ENCODE measurements at places on chromosomes 11 and 22. TPM values are rescaled to one million over a fixed set of nuclear protein-coding genes. Genes with fewer than 3 reads are reported as not detected.

DNA sequence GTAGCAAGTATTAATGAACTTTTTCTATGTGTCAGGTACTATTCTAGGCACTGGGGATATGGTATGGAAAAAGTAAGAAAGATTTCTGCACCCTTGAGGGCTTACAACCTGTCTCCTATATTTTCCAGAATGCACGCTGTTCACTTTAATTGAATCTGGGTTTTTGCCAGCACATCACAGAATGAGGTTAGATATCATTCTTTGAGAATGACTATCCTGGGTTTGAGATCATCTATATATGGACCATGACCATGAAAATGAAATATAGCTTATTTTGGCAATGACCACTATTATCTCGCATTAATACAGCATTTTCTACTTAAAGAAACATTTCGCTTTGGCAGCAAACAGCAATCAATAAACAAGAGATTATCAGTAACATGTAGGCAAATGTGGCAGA lies 46.9 kb downstream of the C11orf71 start:
- no peak for DNase-seq

GRCh38 chr11:77783025-77783424 lies 37.5 kb downstream of the RSF1 start:
- DNase-seq, result no peak

DNA sequence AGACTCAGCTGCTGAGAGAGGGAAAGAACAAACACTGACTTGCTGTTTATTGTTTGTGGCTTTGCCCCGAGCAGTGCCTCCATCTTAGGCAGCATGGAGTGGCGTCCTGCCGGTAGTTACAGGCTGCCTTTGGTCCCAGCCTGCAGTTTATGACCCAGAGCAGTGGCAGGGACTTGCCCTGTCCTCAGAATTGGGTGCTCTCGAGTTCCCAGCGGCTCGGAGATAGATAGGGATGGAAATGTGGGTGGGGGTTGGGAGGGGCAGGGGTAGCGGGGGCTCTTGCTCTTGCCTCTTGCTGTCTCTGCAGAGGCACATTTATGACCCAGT lies 3.1 kb downstream of the ALX4 start:
- DNase-seq, result no peak

The GLB1L2 gene
- 0.49 TPM for total RNA-seq
